ENCODE measurements at places on chromosomes 6 and 20.

GRCh38 chr6:6599468-6599873, 11.0 kb downstream of the LY86 start:
- no peak for DNase-seq

GRCh38 chr6:139846538-139847456, 472.3 kb upstream of the CITED2 start:
- DNase-seq: no peak

DNA sequence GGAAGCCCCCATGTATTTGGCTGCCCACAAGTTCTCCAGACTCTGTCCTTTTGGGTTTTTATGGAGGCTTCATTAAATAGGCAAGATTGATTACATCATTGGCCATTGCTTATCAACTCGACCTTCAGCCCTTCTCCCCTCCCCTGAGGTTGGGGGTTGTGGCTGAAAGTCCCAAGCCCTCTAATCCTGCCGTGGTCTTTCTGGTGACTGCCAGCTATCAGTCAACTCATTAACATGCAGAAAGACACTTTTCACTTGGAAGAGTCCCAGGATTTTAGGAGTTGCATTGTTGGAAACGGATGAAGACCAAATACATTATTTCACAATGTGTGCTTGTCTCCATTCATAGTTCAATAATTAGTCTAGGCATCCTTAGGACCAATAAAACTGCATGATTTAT, 9.5 kb downstream of the CDC5L start:
- no peak for DNase-seq

DNA sequence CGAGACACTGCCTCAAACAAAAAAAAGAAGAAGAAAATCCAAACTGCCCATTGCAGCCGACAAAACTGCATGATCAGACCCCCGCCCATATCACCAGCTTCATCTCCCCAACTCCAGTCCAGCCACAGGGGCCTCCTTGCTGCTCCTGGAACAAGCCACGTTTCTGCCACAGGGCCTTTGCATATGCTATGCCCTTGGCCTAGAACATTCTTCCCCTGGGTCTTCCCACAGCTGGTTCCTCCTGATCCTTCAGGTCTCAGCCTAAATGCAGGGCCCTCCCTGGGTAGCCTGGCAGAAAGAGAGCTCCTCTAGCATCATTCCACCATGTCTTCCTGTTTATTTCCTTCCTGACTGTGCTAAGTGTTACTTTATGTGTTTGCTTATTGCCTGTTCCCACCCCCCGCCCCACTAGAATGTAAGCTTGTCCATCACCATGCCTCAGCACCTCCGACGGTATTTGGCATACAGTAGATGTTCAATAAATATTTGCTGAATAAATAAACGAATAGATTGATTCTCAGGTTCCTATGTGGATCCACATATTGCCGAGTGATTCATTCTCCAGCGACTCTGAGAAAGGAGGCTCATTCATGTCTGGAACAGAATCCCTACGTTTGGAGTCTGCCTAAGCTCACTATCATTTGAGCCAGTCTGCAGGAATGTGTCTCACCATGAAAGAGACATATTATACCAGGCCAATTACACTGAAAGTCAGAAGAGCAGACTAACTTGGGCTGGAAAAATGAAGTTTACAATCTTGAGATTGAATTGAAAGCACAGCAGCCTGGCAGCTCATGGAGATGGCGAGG, 56.1 kb downstream of the NFATC2 start:
- DNase-seq: no peak

- DNase-seq: no peak
Observed at GRCh38 chr20:25285091-25285647, 37.3 kb downstream of the PYGB start.

DNA sequence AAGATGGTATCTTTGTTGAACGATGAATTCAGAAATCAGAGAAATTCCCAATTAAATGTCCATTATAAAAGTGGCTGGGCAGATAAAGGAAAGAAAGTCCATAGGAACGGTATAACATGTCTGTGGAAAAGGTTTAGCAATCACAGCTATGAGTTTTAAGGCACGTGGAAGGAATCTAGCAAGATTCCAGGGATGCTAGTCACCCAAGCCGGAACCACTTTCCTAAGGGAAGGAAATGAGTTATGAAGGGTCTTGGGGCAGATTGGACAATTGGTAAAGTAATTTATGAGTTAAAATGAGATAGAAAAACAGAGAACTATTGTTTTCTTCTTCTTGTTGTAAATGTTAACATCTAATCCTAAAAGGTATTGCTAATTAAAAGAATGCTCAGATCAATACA, 384.8 kb downstream of the ADGRB3 start:
- DNase-seq: no peak

DNA sequence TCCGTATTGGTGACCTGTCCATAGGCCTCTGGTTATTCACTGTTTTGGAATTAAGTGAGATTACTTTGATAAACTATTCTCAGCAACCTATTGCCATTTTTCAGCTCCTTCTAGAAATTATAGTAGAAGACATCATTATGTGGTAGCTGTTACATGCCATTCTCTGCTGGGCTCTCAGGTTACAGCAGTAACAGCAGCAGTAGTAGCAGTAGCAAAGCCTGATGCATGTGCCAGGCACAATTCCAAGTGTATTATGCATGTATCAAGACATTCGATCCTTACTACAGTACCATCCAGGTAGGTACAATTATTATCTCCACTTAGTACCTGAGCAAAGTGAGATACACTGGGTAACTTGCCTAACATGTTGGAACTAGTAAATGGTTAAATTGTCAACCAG, 74.3 kb downstream of the RPS12 start:
- no peak for DNase-seq

GRCh38 chr6:13668291-13668928, 43.2 kb downstream of the RANBP9 start:
- no peak for DNase-seq

GRCh38 chr6:7050872-7051779, 56.6 kb upstream of the RREB1 start:
- no peak for DNase-seq

DNA sequence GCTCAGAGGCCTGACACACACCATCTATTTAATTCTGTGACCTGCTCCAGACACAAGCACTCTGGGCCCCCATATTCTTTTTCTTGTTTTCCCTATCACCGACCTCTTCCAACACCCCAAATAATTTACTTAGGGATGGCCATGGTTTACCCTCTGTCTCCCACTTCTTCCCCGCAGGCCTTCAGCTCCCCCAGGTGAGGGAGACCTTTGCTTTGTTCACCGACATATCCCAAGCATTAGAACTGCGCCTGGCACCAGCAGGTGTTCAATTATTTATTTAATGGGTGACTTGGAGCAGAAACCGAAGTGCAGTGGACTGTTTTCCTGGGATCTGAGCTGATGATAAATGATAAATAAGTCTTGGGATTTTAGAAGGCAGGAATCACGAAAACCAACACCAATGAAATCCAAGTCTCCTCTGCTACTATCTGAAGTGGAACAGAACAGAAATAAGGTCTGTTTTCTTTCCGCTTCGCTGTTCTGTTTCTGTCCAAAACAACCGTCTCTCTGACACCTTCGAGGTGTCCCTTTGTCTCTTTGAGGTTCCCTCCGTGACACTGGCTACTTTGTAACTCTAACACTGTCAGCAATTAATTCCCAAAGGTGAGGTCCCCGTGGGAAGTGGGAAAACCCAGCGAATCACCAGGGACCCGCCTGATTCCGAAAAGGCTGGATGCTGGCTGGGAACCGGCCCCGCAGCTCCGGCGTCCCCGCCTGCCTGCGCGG, 1.1 kb upstream of the RIN2 start:
- no peak for DNase-seq

GRCh38 chr6:8579372-8579771, 144.0 kb upstream of the SLC35B3 start:
- DNase-seq: no peak

- DNase-seq: no peak
Observed at GRCh38 chr6:105432797-105433196, 29.9 kb upstream of the PREP start.

- DNase-seq: no peak
Observed at GRCh38 chr6:111237852-111238251, 150.5 kb downstream of the SLC16A10 start.

GRCh38 chr6:152186840-152187239, 379.4 kb downstream of the ESR1 start:
- no peak for DNase-seq

- peak; percentile 17 for DNase-seq
Observed at GRCh38 chr6:26056583-26057350, 30.5 kb upstream of the HFE start.

- no peak for DNase-seq
Observed at GRCh38 chr6:10373642-10374359, 41.1 kb downstream of the TFAP2A start.

DNA sequence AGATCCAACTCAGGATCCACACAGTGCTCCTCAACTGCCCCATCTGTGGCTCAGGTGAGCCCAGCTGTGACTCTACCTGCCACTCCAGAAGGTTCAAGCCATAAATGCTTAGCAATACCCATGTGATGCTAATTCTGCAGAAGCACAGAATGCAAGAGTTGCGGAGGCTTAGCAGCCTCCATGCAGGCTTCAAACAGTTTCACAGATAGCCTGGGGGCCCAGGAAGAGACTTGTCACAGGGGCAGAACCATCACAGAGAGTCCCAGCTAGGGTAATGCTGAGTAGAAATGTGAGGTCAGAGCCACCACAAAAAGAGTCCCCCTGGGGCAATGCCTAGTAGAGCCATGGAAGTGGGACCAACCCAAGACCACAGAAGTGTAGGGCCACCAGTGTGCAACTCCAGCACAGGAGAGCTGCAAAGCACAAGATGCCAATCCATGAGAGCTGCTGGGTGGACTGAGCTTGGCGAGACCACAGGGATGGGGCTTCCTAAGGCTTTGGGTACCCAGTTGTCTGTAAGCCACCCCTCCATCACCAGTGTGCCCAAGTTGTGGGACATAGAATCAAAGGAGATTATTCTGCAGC, 283.9 kb downstream of the UBE3D start:
- no peak for DNase-seq

DNA sequence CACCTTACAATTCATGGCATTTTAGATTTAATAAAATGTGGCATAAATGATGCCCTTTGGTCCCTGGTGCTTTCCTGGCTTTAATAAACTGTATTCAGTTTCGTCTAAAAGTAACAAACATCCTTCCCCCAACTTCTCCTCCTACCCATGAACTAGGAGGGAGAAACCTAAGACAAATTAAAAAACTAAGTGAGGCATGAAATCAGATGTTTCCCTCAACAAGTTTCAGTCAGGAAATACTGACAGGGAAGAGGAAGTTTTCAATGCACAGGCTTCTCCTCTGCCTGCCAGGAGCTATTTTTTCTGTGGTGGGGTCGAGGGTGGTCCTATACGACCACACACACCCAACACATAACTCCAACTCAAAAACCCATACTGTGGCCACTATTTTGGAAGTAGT, 10.0 kb downstream of the HBS1L start:
- DNase-seq: no peak

DNA sequence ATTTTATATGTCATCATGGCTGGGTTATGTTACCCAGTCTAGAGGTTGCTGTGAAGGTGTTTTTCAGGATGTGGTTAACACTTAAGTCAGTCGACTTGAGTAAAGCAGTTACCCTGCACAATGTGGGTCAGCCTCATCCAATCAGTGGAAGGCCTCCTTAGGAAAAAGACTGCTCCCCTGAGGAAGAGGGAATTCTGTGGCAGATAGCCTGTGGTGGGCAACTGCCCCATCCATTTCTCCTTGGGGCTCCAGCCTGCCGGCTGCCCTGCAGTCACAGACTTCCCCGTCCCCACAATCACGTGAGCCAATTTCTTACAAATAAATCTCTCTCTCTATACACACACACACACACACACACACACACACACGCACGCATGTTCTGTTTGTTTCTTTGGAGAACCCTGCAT, 34.5 kb upstream of the MPC1 start:
- peak; percentile 12 for DNase-seq

DNA sequence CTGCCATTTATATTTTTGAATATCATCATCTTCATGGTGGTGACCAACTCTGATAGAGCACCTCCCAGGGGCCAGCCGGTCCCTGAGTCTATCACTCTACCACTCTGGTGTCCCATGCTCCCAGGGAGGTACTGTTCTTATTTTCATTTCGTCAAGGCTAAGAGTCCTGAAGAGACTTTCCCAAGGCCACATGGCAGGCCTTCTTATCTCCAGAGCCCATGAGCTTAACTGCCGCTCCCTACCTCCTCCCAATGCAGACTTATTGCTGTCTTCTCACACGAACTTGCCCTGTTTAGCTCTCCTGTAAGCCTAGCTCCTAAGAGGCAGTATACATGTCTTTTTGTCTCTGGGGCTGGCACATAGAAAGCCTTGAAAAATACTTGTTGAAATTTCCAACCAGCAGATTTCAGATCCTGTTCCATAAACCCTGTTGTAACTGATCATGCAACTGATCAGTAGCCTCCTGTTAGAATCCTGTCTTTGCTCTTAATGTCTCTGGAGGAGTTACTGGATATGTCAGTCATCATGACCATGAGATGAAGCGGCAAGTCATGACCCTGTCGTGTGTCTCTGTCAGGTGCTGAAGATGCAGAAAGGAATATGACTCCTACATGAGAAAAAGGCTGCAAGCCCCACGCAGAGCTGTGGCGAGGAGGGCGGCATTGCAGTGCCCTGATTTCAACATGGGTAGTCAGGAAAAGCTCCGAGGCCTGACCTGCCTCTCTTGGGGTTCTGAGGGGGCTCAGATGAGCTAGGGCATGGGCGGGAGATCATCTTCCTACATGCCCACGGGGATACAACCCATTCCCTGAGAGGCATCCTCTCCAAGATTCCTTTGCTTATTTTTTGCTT, 60.0 kb downstream of the TTI1 start:
- no peak for DNase-seq

- no peak for DNase-seq
Observed at GRCh38 chr6:136956590-136957544, 34.8 kb downstream of the SLC35D3 start.

- no peak for DNase-seq
Observed at GRCh38 chr6:46819561-46819960, 26.4 kb downstream of the MEP1A start.

DNA sequence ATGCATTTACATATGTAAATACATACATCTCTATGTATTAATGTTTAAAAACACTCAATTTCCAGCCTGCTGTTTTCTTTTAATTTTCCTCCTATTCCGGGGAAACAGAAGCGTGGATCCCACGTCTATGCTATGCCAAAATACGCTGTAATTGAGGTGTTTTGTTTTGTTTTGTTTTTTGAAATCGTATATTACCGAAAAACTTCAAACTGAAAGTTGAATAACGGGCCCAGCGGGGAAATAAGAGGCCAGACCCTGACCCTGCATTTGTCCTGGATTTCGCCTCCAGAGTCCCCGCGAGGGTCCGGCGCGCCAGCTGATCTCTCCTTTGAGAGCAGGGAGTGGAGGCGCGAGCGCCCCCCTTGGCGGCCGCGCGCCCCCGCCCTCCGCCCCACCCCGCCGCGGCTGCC, 355 bp upstream of the BMP2 start:
- no peak for DNase-seq

Measured in NK-92 treated with Interleukin-12 subunit alpha and Interleukin-12 subunit beta, amount 100 ng/mL, for 24 hours (cell line).